H9 (cell line): ENCODE measurements at places on chromosomes 3 and 15.

DNA sequence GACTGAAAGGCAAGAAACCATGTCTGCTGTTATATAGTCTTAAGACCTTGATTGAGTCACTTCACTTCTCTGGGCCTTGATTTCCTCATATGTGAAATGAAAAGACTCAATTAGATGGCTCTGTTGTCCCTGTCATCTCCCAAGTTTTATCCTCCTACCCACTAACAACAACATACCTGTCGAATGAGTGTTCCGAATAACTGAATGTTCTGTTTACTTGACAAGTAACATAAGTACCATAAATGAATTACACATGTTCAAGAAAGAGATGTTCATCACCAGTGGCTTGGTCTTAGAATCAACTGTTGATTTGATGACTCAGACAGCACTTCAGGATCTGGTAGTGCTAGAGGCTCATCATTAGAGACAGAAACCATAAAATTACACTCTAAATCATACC lies 311.7 kb downstream of the VPS13C start:
- no peak for DNase-seq

DNA sequence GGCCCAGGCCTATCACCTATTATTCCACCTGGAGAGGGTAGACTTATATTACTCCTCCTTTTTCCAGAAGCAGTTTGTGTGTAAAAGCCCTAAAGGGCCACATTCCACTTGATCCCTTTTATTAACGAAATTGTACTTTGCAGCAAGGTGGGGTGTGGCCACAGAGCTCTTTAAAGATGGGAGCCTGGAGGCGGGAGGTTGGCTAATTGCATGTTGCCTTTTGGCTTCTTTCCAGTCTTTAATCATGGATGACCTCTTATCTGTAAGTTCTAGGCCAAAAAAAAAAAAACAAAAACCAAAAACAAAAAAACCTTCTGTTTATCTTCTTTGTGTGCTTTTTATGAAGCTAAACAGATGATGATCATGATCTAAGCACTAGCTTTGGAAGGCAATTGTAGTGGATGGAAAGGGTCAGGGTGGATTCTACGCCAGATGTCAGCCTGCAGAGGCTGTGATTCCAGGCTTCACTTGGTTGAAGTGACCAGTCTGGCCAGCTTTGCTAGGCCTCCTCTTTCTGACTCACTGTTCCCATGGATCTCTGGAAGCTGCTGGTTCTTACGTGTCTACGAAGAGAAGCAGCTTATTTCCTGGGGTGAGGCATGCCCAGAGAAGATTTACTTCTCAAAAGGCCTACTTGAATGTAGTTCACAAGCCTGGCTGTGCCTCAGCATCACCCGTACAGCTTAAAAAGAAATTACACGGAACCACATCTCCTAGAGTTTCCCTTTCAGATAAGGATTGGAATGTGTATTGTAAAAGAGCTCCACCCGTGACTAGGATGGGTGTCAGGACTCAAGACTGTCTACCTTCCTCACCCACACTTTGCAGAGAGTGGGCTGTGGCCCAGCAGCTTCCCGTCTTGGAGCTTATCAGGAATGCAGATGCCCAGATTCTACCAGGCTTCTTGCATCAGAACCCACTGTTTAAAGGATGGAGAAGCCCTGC lies 330.9 kb upstream of the C2CD4B start:
- no peak for DNase-seq

DNA sequence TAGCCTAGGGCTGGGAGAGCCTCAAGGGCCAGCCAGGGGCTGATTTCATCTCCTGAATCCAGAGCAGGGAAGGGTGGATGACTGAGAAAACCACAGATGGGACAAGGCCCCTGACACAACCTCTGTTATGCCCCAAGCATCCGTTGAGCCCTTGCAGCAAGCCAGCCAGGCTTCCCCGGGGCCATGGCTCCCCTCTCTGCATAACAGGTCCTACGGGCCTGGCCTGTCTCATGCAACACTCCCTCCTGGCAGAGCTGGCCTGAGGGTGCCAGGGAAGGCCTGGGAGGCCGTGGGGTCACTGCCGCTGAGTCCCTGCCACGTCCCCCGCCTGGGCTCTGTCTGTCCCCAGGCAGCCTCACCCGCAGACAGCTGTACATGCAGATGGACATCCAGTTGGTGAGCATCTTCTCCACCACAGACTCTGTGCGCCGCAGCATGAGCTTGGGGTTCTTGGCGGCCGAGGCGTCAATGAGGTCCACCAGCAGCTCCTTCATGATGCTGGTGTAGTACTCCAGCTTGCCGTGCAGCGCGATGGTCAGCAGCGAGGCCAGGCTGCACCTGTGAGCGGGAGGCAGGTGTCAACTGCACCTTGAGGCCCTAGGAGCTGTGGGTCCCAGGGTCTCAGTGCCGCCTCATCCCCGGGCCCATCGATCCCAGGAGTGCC lies 22.1 kb downstream of the H1-8 start:
- no peak for DNase-seq

DNA sequence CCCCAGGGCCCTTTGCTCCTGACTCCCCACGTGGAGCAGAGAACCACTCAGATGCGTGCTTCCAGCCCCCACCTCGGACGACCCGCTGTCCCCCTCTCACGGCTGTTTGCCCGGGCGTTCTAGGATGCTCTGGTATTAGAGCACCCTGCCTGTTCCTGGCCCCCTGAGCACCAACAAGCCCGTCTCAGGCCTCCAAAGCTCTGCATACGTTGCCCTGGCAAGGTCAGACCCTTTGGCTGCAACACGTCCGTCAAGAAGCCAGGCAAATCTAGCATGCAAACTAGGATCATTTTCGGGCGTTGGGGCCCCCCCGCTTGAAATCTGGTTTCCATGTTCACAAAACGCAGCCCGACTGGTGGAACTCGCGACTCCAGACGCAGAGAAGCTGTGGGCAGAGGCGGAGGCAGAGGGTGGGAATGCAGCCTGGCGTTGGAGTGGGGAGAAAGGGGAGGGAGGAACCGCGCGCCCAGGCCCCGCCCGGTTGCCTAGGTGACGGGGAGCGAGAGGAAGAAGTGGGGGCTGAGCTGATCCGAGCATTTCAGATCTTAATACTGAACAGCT lies 86.2 kb upstream of the PIAS1 start:
- peak; percentile 82 for DNase-seq

DNA sequence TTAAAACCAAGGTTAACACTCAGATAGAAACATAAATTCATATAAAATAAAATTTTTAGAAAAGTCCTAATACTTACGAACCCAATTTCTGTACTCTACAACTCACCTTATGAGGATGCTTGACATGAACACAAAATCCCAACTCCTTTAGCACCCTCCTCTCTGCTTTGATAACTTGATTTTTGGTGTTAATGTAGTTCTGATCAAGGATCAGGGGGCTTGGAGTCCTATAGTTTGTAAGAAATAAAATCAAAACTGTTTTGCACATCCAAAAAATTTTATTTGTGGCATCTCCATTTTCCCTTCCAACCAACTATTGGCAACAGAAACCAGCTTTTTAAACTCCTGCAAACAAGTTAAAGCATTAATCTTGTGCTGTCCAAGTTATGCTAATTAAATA lies 7.0 kb downstream of the CCNL1 start:
- DNase-seq, result no peak

- DNase-seq, result no peak
These were observed 613.4 kb downstream of the ZPLD1 start for GRCh38 chr3:103048068-103048722.

DNA sequence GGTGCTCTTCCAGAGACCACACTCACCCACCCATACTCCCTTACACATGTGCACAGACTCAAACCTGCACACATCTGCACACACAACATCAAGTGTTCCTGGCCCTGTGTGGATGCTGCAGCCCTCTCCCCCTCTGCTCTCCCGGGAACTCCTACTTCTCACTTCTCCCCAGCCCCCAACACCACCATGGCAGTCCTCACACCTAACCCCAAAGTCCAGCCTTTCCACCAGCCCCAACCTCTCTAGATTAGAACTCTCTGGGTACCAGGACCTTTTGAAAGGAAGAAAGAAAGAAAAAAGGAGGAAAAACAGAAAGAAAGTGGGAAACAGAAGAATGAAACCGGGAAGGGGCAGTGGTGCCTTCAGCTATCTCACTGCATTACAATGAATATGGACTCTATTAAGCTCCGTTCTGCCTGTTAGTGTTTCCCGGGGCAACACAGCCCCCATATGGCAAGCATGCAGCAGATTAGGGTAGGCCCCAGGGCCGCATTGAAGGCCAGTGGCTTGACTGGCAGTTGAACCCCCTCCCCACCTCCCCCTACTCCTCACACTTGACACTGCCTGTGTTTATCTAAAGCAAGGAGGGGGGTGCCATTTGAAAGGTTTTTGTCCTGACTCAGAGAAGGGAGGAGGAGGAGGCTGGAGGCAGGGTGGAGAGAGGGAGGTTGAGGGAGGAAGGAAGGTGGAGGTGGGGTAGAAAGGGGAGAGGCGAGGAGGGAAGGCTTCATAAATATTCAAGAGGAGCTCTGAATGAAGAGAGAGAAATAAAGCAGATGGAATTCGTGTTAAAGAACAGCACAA lies 30.1 kb downstream of the BOC start:
- peak; percentile 86 for DNase-seq

DNA sequence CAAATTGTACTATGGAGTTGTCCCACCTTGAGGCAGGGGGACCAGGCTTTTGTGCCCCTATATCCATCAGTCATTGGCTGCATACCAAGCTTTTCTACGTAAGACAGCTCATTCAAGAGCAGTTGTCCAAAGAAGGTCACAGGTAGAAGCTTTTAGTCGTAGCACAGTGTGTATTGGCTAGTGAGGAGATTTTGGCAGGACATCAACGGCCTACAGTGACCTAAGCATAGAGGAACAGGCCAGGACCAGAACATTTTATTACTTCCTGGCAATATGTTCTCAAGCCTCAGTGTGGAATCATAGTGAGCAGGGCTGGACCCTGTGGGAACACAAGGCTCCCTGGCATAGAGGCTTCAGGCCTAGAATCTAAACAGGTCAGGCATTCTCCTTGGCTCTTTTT lies 105.4 kb upstream of the ANKRD28 start:
- no peak for DNase-seq

DNA sequence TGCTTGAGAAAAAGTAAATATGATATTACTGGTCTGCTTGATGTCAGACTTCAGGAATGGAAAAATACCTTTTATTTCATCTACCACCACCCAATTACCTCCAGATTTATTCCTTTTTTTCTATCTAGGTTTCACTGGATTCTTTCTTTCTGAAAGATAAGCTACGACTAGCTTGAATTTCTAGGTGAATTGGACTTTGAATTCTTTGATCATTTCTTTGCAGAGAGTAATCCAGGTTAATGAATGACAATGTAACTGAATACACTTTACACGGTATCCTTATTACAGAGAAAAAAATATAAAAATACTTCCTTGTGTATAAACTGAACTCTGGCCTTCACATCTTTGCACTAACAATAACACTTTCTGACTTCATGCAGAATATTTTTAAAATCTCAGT lies 59.5 kb upstream of the TRPC1 start:
- no peak for DNase-seq

DNA sequence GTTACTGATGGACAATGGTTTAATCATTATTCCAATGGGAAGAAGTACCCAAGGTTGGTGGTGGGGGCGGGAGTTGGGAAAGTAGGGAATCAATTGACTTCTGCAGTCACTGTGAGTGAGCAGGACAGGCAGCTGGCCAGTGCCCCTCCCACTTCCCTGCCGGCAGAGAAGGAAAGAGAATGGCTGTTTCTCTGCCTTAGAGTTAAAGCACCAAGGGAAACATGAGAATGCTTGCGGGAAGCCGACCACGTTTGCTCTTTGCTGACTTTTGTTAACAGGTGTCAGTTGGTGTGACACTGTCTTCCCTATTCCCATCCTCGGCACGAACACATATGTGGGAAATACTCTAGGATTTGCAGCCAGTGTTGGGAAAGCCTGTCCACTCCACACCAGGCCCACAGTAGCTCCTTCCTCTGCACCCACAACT lies 33.5 kb upstream of the MFSD1 start:
- peak; percentile 73 for DNase-seq

DNA sequence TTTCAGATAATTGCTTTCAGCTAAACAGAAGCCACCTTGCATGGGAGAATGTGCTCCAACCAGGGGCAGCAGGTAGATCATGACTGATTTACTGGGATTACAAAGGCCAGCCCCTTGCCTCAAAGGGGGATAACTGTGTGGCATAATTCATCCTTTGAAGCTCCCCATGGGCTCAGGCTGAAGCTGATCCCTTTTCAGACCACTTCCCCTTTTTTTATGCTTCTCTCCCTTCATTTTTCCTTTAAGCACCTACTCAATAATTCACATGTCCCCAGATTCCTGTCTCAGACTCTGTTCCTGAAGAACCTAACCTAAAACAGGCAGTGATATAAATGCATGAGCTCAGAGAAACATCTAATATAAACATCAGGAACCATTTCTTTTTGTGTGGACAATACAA lies 8.2 kb upstream of the MYRIP start:
- no peak for DNase-seq

DNA sequence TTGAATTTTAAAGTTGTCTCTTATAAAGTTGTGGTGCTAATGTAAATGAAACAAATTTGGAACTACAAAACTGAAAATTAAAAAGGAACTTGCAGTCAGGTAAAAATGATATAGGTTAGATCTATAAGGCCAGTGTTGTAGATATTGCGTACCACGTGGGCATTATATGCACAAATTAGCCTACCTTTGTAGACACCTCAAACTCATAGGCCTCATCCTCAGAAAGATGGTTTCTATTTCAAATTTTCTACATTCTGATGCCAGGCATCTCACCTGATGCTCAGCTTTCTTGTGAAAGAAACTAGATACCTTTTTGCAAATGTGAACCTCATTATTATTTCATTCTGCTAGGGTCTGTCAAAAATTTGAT lies 25.6 kb downstream of the TMEM207 start:
- DNase-seq, result no peak

- DNase-seq, result no peak
These were observed 383.1 kb upstream of the TPRG1 start for GRCh38 chr3:188788621-188789081.

- DNase-seq, result peak; percentile 51
These were observed at the start of gene FAH for GRCh38 chr15:80152896-80153876. Gene FAH, plus strand, starts transcription at chr15:80152999. Its CDS starts 56 bp downstream, at chr15:80153055.

- no peak for DNase-seq
These were observed 455.8 kb downstream of the GABRG3 start for GRCh38 chr15:27426805-27427204.

GRCh38 chr3:183427876-183428446 lies 458 bp downstream of the MCF2L2 start:
- DNase-seq, result peak; percentile 57

- DNase-seq, result no peak
These were observed 268.0 kb downstream of the ERC2 start for GRCh38 chr3:56200251-56200650.

DNA sequence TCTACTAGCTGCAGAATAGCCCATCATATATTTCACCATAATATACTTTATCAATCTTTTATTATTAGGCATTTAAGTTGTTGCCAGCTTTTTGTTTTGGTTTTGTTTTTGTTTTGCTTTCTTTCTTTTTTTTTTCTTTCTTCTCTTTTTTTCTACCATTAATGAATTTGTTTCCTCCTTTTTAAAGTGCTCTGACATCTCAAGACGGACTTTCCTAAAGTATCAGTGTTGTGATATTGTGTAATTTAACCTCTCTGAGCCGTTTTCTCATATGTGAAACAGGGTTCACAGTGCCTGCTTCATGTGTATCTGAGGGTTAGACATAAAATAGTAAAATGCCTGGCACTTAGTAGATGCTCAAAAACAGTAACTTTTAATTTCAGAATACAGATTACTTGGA lies 109.5 kb upstream of the IL12A start:
- DNase-seq, result no peak

- peak; percentile 92 for DNase-seq
These were observed 3.4 kb upstream of the DZIP1L start for GRCh38 chr3:138118612-138119422.

- DNase-seq, result no peak
These were observed 22.8 kb downstream of the SLC12A6 start for GRCh38 chr15:34314491-34315490.

- DNase-seq, result no peak
These were observed 21.4 kb downstream of the KPNA1 start for GRCh38 chr3:122493296-122493695.
